Renal cortical epithelial cell (primary cell): ENCODE measurements at places on chromosomes 16 and 17.

- no peak for DNase-seq
Measured at GRCh38 chr17:2695243-2695960, 16.2 kb downstream of the CLUH start.

GRCh38 chr16:85037050-85037410 lies 9.4 kb downstream of the KIAA0513 start:
- DNase-seq, result peak; percentile 63

- DNase-seq, result no peak
Measured at GRCh38 chr16:1436731-1437355, 6.0 kb downstream of the PERCC1 start.

- DNase-seq, result peak; percentile 94
Measured at GRCh38 chr17:41777574-41778188, 8.8 kb downstream of the JUP start.

DNA sequence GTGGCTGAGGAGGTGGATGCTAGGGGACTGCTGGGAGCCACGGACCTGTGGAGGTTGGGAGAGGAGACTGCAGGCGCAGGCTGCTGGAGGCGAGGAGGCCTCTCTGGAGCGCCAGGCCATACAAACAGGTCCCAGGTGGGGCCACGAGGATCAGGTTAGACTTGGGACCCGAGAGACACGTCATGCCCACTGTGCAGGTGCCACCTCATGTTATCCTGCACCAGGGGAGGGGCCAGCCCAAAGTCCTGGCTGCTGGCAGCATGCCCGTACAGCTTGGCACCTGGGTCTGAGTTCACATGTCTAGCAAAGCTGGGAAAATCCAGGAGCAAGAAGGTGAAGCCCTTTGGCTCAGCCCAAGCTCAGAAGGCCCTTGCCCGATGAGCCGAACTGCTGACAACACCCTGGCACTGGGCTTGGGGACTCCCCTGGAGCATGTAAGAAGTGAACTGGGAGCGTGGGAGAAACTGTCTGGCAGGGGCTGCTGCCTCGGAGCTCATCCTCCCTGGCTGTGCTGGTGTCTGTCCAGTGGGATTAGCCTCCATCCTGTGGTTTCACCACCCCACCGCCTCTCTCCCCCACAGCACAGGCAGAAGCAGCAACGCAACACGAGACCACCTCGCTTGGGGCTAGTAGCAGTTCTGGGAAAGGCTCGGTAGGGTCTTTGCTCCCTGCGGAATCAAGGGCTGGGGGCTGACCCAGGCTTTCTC lies 5.3 kb downstream of the ARHGDIA start:
- DNase-seq, result peak; percentile 50

DNA sequence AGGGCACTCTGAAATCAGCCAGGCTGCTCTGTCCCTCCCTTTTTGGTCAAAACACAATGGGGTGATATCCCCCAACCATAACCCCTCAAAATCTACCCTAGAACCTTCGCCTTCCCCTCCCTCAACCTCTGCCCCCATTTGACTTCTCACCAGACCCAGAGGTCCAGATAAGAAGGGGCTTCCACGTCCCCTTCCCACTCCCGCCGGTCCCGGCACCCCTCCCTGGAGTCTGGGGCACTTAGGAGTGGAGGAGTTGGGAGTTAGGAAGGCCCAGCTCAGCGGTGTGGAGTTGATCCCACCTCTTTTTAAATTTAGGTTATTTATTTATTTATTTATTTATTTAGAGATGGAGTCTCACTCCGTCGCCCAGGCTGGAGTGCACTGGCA lies 619 bp upstream of the TMEM92 start:
- DNase-seq, result no peak

DNA sequence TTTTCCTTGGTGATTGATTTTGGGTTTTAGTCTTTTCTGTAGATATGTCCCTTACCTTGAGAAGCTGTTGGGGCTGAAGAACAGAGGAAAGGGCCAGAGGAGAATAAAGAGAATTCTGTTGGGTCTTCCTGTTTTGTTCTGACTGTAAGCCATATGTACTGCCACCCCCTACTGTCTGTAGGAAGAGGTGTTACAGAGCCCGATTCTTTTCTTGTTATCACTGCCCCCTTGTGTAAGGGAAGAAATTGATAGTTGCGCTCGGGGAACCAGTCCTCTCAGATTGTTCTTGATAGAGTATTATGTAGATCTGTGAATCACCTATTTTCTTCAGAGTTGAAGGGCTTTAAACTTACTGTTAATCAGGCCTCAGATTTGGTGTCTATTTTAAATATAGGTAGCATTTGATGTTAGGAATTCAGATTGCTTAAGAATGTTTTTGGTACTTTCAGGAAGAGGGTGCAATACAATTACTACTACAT lies 2.4 kb downstream of the TANC2 start:
- DNase-seq, result peak; percentile 90

- no peak for DNase-seq
Measured at GRCh38 chr17:73639932-73640331, 4.3 kb downstream of the SDK2 start.

DNA sequence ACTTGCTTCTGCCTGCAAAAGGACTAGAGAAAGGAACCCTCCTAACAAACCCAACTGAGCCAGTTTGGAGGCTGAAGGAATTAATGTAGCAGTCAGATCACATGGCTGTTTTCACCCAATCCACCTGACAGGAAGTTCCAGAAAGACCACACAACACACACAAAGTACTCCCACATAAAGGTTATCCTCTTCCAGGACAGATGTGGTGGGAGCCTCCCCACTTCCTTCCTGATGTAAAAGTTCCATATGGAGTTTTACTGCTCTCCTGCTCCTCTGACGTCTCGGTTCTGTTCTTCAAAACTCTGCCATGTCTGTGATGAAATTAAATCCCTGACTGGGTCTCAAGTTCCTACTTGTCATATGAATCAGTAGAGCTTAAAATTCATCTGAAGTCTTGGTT lies 497.0 kb upstream of the HSBP1 start:
- no peak for DNase-seq

DNA sequence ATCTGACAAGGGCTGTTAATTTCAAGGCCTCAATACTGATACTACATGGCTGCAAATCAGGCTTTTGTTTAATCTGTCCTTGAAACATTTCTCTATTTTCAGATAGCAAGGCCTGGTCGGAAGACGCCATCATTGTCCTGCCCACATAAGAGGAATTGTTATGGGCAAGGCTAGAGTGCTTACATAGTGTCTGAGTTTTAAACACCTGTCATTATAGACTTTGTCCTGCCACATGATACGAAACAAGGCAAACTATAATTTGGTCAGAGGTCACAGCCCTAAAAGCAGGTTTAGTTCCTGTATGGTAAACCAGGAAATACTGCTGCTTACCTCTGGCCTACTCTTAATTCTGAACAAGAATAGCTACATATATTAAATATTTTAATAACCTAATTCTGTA lies 104.4 kb downstream of the SSH2 start:
- no peak for DNase-seq

DNA sequence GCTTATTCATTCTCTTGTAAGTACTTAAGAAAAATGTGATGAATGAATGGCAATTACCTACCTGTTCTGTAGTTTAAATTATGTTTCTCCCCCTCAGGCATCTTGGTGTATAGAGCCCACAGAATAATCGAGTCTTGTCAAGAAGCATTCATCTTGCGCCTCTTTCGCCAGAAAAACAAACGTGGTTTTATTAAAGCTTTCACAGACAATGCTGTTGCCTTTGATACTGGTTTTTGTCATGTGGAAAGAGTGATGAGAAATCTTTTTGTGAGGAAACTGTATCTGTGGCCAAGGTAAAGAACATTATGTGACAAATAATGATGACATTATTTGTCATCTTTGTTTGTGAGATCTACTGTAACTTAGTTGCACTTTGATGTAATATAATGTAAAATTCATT lies 6.5 kb downstream of the ERCC4 start:
- no peak for DNase-seq

- DNase-seq, result no peak
Measured at GRCh38 chr17:75319904-75320691, 30.9 kb upstream of the SLC25A19 start.

DNA sequence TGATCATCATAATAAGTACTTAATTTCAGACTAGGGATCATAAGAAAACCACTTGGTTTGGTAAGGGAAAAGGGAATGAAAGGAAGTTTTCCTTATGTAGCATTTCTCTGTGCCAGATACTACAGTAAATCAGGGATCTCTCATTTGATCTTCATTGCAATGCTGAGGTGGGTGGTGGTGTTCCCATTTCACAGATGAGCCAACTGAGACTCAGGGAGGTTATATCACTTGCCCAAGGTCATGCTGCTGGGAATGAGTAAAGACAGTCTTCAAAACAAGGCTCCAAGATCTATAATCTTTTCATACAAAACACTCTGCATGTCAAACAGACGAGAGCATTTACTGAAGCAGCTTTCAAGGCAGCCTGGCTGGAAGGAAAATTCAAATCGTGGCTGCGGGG lies 124.6 kb downstream of the GP2 start:
- no peak for DNase-seq

GRCh38 chr17:58822148-58823050 lies 66.7 kb downstream of the PPM1E start:
- DNase-seq, result peak; percentile 11
